ENCODE measurements at places on chromosomes 12 and 14.

DNA sequence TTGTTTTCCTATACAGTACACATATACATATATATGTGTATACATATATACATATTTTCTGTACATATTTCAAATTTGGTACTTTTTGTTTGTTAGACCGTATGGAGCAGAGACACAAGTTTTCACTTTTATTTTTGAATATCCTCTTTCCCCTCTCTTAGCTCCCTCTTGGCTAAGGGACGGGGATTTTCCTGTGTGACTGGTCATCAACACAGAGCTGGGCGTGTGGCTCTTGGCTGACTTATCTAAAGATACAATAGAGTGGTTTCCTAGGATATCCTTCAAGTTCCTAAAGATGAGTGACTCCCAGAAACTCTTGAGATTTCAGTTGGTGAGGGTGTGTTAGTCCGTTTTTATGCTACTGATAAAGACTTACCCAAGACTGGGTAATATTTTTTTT is 1404.5 kb upstream of the TMEM132C start:
- no peak for DNase-seq

DNA sequence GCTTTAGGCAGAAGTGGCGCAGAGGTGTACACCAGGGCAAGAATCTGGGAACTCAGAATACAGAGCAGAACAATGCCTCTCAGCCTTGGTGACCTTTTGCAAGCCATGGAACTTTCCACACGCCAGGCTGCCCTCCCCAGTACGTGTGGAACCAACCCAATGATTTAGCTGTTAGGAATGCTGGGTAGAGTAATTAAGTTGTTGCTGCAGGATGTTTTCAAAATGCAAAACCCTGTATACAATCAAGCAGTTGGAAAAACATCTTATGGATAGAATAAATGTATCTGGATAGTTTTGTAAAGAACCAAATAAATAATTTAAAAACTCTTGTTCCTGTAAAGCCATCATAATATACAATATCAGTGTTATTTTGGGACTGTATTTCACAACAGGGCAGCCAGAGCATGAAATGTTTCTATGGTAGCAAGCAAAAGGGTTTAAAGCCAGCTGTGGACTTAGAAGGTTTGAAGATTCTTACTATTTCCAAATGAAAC is 19.4 kb downstream of the PPP1R36 start:
- no peak for DNase-seq

- no peak for DNase-seq
Measured at GRCh38 chr12:60027266-60027665, 431.4 kb downstream of the SLC16A7 start.

DNA sequence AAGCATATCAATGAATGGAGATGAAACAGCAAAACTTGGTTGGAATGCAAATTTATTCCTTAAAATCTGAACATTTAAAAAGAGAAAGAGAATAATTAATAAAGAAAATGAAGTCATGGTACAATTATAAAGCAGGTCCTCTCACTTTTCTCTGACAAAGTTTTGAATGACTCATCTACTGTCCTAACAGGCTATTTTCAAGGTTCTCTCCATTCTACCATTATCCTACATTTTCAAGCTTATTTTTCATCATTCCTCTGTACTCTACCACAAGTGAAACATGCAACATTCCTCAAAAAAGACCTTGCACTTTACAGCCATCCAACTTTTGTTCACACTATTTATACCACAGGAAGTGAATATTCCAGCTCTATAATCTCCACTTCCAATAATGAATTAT is 36.9 kb upstream of the AP4S1 start:
- no peak for DNase-seq

DNA sequence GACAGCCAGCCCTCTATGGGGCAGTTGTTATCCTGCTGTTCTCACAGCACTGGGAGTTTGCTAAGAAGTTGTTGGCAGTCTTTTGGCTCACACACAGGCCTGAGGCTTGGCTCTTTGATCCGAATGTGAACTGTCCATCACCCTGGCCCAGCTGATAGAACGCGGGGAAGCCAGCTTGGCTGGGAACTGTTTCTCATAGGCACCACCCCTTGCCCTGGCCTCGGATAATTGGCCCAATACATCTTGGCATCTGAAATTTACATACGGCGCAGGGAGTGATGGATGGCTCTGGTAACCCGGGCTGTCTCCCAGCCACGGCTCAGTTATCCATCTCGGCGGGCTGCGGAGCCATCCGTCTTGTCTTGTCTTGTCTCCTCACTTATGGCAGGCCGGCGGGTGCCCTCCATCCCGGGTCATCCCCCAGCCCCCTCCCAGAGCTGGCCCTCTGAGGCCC is 164.1 kb downstream of the PHETA1 start:
- DNase-seq, result peak; percentile 21

- no peak for DNase-seq
Measured at GRCh38 chr12:56267443-56268071, 815 bp downstream of the COQ10A start.

DNA sequence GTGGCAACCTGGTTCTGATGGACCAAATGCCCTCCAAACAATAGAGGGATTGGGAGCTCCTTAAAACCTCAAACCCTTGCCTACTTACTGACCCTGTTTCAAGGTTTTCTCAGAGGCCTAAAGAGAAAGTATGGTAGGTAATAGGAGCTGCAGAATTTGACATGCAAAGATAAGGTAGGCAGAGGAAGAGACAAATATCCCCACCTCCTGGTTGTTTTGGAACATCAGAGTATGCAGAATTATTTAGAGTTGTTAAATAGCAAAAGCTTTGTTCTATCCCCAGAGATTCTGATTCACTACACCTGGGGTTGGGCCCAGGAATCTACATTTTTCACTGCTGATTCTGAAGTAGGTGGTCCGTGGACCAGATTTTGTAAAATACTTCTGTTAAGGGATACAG is 421.2 kb downstream of the SOX5 start:
- no peak for DNase-seq

DNA sequence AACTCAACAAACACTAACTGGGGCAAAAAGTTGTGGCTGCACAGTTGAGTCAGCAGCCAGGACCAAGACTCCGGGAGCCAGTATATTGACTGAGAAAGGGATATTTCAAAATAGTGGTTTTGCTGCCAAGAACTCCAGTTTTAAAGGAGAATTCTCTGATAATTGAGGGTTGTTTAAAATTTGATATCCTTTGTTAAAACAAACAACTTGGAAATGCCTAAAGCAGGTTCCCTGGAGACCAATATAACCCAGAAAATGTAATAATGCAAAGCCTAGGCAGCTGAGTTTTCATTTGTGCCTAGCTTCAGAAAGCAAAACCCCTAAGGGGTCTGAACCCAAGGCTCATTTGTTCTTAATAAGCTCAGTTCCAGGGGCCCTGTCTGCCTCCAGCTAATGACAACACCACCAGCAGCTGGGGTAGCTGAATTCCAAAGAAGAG is 311.7 kb upstream of the CCDC196 start:
- no peak for DNase-seq

DNA sequence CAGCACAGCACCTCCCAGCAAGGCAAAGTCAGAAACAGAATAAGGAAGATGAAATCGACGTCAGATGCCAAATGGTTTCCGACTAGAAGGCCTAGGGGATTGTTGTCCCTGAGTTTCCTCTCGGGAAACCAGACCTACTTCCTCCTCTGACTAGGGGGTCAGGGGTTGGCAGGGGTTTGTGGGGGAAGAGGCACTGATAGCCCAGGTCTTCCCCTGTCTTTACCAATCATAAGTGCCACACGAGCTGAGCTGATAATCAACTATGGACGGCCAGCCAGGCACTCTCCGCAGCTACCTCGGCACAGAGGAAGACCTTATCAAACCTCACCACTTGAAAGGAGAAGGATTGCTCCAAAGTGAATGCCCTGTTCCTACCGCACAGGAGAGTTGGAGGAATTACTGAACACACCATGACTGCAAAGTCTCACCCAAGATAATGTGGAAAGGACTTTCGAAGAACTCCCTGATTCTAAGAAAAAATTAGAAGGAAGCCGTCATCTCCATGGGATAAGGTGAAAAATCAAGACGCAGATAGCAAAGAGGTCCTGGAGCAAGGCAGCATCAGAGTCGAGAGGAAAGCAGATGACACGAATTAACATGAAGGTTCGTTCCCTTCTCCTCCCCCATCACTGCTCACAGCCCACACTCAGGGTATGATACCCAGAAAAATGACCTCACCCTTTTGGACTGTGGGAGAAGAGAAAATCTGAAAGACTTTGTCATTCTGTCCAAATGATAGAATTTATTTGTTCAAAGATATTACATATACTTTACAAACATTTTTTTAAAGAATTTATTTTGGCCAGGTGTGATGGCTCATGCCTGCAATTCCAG is 77.7 kb upstream of the MED13L start:
- DNase-seq, result no peak

GRCh38 chr14:34420547-34421150 is 41.4 kb downstream of the SPTSSA start:
- no peak for DNase-seq

DNA sequence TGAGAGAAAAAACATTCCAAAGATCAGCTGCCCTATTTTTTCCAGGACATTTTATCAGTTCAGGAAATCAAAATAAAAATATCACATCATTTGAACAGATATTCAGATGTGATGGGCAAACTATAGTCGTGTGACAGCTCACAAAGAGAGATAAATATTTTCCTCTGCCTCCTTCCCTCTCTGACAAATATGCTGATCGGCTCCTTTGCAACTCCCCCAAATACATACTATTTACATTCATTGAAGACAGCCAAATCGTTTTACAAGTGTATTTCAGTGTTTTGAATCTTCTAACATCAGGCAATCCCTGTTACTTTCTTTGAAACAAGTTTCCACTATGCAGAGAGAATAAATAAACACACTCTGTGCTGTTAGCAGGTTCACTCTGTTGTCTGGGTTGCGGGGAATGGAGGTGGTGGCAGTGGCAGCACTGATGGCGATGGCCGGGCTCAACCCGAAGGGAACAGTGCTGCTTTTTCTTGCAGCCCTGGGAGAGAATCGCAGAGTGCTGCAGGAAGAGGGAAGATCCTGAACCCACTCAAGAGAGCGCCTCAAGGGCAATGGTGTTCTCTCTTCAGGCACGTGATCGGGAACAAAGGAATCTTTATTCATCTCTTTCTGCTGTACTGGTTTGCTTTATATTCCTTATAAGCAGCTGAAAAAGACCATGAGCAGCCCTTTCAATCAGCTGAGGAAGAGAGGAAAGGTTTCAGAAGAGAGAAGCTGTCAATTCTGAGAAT is 142.5 kb downstream of the PHLDA1 start:
- no peak for DNase-seq

Measured in left renal pelvis (tissue), 4 donors.